Activated CD8-positive, alpha-beta memory T cell treated with anti-CD3 and anti-CD28 coated beads for 48 hours (primary cell): ENCODE measurements at places on chromosomes 1 and 21.

- no peak for DNase-seq
Observed at GRCh38 chr21:16797540-16797939, 715.3 kb upstream of the CXADR start.

- no peak for DNase-seq
Observed at GRCh38 chr1:110185181-110185580, 24.9 kb upstream of the KCNC4 start.

- no peak for DNase-seq
Observed at GRCh38 chr1:26686795-26687194, 9.0 kb upstream of the ARID1A start.

DNA sequence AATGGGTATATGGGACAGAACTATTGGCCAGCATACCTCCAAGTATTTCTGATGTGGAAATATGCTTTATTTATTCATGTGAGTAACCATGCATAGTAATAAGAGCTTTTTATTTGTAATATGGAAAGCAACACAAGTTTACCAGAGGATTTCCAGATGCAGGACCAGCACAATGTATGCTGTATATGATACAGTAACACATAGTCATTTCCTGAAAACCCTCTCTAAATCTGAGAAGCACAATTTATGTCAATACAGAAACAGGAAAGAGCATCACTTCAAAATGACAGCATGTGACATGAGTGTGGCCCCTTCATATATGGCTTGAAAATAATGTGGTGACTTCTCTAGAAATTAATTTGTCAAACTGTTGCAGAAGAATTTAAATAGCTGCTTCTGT, 1134.7 kb upstream of the ADGRL2 start:
- DNase-seq, result no peak

- no peak for DNase-seq
Observed at GRCh38 chr1:210360852-210361477, 32.3 kb downstream of the HHAT start.

- DNase-seq, result no peak
Observed at GRCh38 chr1:67126111-67126746, 8.5 kb downstream of the C1orf141 start.

DNA sequence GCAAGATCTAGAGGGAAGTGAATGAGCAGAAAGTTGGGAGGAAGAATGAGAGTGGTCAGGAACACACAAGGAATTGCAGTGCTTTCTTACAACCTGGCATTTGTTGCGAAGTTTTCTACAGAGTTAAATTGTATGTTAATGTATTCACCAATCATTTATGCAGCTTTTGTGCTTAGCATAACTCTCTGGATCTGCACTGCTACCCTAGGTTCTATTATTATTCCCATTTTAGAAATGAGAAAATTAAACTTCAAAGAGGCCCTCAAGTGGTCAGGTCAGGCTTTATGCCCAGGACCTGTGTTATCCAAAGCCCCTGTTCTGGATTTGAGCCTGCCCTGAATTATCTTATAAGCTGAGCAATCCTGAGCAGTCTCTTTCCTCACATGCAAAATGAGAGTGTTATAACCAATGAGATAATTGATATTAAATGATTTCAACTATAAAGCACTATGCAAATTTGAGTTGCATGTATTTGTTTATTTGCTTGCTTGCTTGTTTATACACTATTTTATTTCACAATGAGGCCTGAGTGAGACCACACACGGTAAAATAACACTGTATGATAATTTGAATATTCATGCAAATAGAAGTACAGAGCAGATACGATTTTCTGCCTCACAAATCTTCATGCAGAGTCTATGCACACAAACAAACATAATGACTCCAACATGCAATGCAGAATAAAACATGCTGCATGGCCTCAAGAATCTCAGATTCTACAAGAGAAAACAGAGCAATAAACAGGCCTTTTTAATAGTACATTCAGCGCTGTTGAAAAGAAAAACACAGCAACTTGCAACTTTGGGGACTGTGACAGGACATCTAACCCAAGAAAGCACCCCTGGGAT, 323.0 kb downstream of the PLPP3 start:
- no peak for DNase-seq

DNA sequence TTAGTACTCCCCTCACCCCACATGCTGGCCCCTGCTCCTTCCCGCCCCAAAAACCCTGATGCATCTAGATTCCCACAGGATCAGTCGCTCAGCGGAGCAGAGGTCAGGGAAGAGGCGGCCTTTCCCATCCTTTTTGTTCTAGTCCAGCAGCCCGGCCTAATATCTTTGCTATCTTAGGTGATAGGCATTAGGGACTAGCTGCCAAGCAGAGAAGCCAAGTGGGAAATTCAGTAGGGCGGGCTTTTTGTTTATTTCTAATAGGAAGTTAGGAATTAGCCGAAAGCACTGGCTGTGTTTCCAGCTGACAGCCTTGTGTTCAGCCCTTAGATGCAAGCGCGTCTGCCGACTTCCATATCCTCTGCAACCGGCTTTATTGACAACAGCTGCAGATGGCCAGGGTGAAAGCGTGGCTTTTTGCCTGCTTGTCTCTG, 59.0 kb upstream of the BCAR3 start:
- DNase-seq, result no peak

DNA sequence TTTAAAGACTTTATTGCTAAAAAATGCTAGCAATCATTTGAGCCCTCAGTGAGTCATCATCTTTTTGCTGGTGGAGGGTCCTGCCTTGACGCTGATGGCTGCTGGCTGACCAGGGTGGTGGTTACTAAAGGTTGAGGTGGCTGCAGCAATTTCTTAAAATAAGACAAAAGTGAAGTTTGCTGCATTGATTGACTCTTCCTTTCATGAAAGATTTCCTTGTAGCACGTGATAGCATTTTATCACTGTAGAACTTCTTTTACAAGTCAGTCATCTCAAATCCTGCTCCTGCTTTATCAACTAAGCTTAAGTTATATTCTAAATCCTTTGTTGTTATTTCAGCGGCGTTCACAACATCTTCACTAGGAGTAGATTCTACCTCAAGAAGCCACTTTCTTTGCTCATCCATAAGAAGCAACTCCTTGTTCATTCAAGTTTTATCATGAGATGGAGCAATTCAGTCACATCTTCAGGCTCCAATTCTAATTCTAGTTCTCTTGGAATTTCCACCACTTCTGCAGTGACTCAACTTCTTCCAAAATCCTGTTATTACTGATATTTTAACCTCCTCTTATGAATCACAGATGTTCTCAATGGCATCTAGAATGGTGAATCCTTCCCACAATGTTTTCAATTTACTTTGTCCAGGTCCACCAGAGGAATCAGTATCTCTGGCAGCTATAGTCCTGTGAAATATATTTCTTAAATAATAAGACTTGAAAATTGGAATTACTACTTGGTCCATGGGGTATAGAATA, 17.6 kb upstream of the RGS1 start:
- DNase-seq, result no peak

GRCh38 chr1:110672753-110673108, 2.0 kb downstream of the KCNA3 start:
- DNase-seq, result no peak

GRCh38 chr1:43396059-43396458, 6.4 kb downstream of the SZT2 start:
- no peak for DNase-seq

DNA sequence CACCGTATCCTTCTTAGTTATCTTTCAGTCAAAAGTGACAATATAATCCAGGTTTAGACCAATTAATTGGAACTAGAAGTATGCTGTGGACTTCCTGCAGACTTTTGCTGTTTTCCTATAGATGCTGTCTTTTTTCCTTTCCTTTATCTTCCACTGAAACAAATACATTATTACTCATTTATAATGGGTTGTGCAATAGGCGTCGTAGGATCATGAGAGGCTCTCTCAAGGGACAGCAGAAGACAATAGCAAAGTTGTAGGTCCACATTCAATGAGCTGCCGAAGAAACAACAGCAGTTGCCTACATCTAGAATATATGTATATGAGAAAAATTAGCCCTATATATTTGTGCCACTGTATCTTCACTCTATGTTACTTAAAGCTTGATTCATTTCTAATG, 371.6 kb downstream of the AMY1C start:
- DNase-seq, result no peak

GRCh38 chr1:245019910-245020486, 134.8 kb upstream of the KIF26B start:
- no peak for DNase-seq

- no peak for DNase-seq
Observed at GRCh38 chr1:204124639-204125038, 27.2 kb downstream of the ETNK2 start.

DNA sequence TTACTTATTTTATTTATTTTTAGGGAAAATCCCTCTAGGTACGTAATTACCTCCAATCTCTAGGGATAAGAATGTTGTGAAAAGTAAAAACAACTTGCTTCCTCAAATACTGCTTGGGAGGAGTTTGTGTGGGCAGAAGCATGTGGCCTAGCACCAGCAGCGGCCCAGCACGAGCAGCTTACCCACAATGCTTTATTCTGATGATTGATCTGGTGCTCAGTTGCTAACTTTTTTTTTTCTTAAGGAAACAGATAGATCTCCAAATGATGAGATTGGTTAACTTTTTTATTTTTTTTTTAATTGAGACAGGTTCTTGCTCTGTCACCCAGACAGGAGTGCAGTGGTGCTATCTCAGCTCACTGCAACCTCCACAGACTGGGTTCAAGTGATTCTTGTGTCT, 4.2 kb downstream of the CLIC6 start:
- DNase-seq, result no peak

- no peak for DNase-seq
Observed at GRCh38 chr1:38527373-38527966, 332.1 kb downstream of the RRAGC start.

DNA sequence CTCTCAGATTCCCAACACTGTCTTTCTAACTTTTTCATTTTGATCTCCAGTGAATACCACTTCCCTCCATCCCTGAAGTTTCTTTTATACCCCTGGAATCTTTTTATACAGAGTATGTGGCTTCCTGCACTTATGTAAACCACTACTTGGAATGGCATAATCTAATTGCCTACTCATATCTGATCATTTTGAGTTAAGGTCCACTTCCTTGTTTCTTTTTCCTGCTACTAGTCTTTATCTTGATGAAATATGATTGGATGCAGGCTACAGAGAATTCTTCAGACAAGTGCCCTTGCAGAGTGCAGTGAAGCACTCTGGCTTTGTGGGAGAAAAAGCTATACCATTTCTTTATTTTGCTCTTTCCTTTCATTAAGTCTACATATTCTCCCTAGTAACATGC, 325.3 kb upstream of the ADAMTS5 start:
- DNase-seq, result no peak

GRCh38 chr1:214281720-214282629, 1.0 kb downstream of the SMYD2 start:
- no peak for DNase-seq

- DNase-seq, result no peak
Observed at GRCh38 chr21:37452227-37452626, 85.7 kb downstream of the DYRK1A start.

DNA sequence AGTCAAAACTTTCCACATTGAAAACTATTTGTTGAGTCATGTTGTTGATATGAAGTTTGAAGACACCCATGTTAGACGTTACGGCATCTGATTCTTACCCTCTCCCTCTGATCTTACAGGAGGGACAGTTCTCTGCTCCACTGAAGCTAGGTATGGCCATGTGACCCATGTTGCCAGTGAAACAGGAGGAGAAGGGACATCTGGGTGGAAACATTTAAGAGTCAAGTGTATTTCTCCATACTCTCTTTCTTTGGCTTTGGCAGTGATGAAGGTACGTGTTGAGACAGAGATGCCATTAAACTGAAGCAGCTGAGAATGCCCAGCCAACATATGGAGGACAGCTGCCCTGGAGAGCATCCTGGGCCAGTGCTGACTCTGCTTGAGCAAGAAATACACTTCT, 198.4 kb upstream of the PTGFR start:
- no peak for DNase-seq

DNA sequence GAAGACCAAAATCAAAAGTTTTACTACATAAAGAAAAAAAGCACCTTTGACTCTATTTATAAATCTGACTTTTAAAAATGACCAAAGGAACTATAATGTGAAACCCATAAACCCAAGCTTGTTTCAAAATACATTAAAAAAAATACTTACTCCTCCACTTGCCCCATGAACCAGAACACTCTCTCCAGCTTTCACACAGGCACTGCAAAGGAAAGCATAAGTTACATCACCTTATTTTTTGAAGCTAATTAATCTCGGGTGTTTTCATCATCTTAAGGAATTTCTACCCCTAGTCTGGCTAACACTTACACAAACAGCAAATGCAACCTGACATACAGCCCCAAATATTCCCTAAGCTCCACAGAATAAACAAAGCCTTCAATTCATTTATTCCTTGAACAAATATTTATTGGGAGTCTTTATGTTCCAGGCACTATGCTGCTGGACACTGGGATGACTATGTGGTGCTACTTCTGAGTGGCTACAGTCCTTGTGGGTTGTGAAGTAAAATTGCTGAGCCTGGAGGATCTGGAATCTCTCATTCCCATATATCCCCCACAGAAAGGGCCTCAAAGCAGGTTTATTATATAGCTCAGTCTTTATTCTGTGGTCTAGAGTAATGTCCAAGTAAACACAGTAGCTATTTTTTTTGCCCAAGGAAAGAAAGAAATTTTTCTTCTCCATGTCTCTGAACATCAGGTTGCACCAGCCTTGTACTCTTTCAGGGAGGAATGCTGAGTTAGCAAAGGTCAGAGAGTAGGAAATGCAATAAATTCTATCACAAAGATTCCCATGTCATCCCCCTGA, 18.2 kb downstream of the CRYZ start:
- DNase-seq, result no peak

DNA sequence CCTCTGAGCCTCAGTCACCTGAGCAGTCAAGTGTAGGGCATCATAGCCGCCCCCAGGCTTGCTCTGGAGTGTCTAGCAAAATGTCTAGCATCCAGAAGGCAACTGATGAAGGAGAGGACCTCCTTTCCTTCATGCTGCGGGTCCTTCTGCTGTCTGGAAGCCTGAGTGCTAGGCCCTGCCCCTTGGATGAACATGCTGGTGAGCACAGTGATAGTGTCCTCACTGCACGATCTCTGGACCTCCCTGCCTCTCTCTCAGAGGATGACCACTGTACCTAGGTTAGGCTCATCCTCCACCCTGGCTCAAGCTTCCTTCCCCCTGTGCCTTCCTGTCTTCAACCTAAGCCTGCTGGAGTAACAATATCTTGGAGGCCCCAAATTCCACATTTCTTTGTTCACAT, 128.6 kb downstream of the TENT5C start:
- no peak for DNase-seq

DNA sequence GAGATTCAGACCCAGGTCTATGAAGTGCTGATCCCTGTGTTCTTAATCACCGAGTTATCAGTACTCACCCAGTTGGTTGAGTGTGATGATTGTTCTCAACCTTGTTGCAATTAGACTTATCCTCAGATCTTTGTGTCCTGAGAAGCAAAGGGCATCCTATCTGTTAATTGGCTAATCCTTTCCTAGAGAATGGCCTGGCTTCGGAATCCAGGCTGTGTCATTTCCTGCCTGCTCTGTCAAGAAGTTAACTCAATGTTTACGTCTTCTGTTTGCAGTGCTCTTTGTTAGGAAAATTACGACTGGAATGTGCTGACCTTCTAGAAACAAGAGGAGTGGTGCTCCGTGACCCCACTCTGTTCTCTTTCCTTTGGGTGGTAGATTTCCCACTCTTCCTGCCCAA, 14.7 kb downstream of the GAS5 start:
- no peak for DNase-seq
